ENCODE measurements at places on chromosomes 1 and 21.

DNA sequence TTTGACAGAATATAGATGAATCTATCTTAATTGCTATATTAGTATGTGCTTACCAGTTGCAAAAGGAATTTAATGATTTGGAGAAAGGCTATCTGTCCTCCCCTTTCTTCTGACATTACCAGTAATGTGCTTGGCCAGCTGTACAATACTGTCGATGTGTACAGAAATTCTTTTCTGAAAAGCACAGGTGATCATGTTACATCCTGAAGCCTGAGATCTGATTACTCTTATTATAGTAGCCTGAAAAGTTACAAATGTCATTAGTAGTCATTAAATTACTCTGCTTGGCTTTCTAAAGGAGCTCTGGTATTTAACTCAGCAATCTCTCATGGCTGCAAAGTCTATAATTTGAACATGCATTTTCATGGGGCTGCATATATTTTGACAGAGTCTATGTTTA lies 209.8 kb downstream of the PTPRC start:
- no peak for DNase-seq

GRCh38 chr21:38404177-38404576 lies 94.1 kb downstream of the ERG start:
- no peak for DNase-seq

GRCh38 chr1:198771563-198772153 lies 132.8 kb downstream of the PTPRC start:
- DNase-seq: peak; percentile 23

- DNase-seq: no peak
These were observed 65.7 kb downstream of the MRPL37 start for GRCh38 chr1:54265659-54266058.

- DNase-seq: no peak
These were observed 54.9 kb downstream of the SLC30A7 start for GRCh38 chr1:100950781-100951180.

DNA sequence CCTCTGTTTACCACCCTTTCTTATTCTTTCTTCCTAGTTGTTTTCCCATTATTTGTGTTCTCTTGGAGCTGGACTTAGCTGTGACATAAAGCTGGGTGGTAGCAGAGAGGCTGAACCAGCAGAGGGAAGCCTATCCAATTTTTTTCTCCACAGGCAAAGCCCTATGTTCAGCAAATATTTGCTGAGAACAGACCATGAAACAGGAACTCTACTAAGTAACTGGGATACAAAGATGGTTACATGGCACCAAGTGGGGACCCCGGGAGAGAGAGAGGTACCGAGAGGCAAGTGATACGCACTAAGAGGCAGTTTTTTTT lies 6.6 kb downstream of the CFAP141 start:
- DNase-seq: no peak

- DNase-seq: no peak
These were observed 81.4 kb downstream of the TGFBR3 start for GRCh38 chr1:91804546-91805023.

DNA sequence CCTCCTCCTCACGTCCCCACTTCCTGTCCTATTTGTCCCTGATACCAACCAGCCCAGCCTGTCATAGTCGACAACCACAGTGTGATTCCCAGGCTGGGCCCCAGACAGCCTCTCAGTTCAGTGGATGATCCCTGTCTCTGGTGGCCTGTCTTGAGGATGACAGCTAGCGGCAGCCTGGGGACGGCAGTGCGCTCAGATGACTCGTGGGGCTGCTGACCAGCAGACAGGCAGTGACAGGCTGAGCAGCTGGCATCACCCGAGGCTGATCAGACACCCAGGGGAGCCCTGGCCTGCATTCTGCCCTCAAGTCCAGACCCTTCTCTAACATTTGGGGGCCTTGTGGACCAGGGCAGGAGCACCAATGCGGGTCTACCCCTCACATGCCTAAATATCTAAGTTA lies 21.0 kb downstream of the NKAIN1 start:
- DNase-seq: no peak

DNA sequence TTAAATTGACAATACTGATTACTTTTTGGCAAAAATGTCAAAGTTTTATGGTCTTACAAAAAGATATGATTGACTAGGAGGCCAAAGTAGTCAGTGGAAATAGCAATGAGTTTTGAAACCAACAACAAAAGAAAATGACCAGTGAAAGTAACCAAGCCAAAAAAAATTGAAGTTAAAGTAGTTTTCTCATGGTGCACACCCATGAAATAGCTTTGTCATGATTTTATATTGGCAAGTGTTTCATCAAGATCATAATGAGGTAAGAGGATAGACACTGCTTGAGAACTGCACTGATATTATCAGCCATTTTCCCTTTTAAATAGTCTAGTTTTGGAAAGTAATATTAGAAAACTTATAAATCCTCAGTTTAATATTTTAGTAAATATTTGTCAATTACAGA lies 206.2 kb upstream of the ADAMTS5 start:
- DNase-seq: peak; percentile 15

GRCh38 chr1:107141491-107142126 lies 770 bp downstream of the NTNG1 start:
- peak; percentile 21 for DNase-seq

- peak; percentile 61 for DNase-seq
These were observed at the start of gene TMEM35B for GRCh38 chr1:34984793-34985608. TMEM35B (minus strand) TSS chr1:34985347; CDS start chr1:34985305, 42 bp downstream.

DNA sequence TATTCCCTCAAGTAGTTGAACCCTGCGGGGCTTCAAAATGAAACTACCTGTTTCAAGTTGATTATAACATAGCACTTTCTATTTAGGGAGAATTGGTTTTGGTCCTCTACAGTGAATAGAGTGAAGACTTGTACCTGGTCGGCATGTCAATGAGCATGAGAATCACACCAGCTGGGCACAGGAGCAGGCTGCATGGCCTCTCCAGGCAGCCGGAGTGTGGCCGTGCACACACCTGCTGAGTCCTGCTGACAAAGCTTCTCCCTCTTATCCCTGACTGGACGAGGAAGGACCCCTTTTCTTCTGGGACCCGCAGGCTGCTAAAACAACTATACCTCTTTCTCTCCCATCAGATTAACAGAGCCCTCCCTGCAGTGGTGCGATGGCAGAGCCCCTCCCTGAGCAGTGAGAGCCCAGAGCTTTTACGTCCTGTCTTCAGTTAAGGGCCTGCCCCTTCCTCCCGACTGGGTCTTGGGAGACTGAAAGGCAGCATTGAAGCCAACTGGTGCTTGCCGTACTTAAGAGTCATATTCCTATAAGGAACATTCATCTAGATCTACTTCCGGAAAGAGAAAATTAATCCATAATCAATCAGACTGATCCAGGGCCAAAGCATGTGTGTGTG lies 124.9 kb downstream of the CAPN8 start:
- DNase-seq: no peak

DNA sequence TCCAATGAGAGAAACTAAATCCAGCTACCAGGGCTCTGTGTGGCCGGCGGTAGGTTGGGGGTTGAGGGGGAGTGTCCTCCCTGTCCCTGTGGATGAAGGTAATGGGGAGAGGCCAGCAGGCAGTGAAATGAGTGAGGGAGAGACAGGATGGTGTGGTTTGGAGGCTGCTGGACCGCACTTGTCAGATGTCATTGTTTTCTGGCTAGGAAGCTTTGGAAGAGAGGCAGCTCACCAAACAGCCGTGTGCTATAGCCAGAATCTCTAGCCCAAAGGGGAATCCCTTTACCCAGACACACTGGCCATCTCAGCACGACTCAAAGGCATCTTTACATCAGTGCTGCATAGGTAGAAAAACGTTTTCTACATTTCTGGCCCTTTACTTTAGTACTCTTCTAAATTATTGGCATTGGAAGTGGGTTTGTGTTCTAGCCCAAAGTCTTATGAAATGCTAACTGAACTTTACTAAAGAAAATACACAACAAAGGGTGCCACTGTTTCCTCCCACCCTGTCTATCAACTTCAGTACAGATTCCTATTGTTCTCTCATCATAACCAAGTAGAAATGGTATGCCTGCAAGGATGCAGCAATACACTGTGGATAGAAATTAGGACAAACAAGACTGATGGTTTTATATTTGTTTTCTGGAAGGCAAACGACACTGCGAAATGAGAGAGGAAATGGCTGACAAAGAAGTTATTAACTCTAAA lies 95.9 kb upstream of the COA6 start:
- DNase-seq: no peak

GRCh38 chr1:92201973-92202372 lies 15.7 kb upstream of the C1orf146 start:
- DNase-seq: no peak
